ENCODE measurements at places on chromosomes 7 and 10.

DNA sequence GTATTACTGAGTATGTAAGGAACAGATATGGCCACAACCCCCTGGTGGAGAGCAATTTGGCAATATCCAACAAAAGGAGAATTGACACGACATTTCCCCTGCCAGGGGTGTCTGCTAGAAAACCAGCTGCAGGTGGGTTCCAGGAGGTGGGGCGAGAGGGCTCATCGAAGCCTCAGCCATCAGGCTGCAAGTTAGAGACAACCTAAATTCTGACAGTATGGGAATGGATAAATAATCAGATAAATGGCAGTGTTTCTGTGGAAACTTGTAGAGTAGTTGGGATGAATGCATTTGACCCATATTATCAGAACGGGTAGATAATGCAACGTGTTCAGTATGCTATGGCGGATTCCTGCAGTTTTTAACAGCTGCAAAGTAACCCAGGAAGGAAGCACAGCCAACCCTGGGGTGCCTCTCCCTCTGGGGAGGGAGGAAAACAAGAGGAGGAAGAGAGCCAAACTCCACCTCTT lies 3.5 kb downstream of the TMEM273 start:
- no peak for DNase-seq

DNA sequence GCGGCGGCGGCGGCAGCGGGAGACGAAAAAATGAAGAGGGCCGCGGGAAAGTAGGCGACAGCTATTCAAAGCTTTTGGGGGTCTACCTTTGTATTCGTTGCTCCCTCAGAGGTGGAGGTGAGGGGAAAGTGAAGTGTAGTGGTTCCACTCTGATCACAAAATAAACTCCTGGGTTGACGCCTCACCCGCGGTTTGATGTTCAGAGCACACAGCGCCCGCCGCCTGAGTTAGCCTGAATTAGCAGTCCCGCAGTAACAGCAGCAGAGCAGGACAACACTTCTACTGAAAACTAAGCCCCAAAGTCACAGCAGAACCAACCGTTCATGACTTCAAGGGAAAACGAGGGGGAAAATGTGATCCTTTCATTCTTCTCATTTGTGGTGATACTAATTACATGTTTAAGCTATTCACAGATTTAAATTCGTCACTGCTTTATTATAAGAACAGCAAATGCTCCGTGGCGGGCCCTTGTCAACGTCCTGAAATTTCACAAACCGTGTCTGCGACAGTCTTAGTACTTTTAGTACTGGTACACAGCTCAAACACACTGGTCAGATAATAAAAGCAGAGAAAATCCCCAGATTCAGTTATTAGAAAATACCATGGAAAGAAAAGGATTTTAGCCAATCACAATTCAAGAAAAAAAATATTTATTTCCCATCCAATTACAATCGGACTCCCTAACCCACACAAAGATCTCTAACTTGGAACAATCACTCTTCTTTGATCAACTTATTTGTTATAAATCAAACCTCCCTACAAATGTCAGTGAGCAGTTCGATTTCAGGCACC lies 563 bp upstream of the JMJD1C start:
- DNase-seq: peak; percentile 26

- no peak for DNase-seq
Observed at GRCh38 chr7:36408589-36408988, 18.9 kb downstream of the ANLN start.

DNA sequence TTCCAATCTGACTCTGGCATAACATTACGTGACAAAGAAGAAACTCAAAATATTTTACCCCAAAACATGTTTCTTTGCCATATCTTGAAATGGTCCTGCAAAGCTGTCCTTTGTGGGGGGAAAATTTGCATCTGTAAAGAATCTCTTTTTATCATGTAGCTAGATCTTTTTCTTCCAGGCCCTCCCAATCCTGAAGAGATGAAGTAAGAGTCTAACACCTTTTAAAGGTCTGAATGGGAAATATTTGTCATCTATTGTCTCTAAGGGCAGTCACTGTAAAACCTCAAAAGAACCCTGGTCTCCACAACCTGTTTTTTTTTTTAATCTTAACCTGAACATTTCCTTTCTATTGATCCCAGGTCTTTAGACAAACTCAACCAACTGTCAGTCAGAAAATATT lies 8.6 kb downstream of the OR2AE1 start:
- DNase-seq: no peak

DNA sequence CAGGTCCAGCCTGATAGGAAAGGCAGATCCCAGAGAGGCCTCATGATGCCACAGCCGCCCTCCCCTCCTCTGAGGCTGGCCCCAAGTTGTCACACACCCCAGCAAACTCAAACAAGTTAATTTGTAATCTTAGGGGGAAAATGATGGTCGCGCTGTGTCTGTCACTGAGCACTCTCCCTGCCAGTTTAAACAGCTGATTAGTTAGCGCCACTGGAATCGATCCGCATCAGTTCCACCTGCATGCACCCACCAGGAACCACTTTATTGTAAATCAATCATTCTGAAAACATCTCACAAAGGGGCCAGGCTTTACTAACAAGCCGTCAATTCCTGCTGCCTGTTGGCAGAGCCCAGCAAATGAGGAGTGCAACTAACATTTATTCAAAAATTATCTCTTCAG lies 870.9 kb downstream of the KCNMA1 start:
- no peak for DNase-seq

GRCh38 chr10:104613406-104613805 lies 27.7 kb upstream of the SORCS3 start:
- DNase-seq: no peak

DNA sequence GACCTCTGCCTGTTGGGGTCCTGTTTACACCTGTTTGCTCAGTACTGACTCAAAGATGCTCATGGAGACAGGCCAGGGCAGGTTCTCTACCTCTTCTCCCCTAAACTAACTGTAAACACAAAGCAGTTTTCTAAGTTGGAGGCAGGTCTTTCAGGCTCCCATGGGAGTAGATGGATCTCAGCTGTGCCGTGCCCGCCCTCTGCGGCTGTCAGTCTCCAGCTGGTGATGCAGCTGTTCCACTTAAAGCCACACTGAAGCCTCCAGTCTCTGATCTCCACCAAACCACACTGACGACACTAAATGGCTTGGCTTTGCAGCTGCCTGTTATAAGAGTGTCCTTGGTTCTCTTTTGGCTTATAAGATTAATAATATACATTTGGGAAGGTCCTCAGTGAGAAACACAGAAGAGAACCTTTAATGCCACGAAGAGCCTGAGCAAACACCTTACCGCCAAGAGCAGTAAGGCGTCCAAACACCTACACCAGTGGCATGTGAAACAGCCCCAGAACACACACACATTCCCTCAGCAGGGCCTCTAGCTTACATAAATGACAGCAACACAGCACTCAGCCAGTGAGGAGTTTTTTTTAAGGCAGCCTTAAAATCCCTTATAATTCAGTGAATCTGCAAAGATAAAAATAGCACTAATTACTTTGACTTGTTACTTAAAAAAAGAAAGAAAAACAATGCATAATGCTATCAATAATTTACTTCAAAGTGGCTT lies 60.4 kb upstream of the KCNIP2 start:
- peak; percentile 12 for DNase-seq

DNA sequence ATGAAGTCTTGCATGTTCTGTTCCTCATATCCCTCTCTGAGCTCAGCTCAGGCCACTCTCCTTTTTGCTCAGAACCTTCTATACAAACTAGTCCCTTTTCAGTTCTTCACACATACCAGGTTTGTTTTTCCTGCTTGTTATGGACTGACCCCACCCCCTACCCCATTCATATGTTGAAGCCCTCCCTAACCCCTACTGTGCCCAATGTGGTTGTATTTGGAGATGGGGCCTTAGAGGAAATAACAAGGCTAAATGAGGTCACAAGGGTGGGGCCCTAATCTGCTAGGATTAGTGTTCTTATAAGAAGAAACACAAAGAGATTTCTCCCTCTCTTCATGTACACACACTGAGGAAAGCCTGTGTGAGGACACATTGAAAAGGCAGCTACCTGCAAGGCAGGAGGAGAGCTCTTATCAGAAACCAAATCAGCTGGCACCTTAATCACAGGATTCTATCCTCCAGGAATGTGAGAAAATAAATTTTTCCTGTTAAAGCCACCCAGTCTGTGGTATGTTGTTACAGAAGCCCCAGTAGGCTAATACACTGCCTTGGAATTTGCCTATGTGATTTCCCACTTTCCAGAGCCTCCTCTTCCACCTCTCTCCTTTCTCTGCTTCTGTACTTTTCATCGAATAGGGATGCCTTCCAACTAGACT lies 67.3 kb upstream of the DNAJB12 start:
- DNase-seq: no peak

DNA sequence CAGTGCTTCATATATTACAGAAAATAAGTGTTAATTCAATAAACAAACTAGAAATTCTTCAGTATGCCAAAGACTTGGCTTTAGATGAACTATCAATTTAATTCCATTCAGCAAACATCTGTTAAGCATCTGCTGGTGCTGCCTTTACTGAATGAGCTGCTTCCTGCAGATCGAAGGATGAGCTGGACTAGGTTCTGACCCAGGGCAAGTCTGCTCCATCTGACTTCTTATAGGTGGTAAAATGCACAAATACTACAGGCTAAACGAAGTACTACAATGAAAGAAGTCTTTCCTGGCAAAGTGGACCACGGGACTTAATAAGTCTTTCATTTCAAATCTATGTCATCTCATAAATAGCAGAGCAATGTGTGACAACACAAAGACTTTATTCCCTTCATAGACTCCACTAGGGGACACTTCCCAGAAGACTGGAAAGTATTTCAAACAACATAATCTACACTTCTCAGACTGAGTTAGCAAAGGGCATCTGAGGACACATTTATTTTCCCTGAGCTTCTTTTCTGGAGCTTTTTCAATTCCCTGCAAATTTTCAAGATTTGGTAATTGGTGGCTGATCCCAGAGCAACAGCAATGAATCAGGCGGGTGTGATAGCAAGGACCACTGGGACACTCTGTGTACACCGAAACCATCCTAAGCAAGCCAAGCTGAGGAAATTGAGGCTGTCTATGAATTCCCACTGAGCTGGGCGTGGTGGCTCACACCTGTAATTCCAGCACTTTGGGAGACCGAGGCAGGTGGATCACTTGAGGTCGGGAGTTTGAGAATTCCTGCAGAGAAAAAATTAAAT lies 108.9 kb upstream of the FRMD4A start:
- DNase-seq: no peak

DNA sequence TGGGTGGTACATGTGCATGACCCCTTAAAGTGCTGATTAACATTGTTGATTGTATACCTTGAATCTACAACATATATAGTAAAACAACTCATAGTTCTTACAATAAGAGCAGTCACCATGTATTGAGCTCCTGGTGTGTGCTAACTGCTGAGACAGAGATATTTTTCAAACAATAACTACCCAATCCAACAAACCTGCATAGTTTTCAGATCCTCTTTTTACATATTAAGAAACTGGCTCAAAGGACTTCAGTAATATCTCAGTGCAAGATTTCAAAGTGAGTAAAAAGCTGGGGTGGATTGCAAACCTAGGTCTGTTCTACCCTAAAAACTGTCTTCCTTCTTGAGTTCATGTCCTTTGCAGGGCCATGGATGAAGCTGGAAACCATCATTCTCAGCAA lies 272.2 kb downstream of the SNX13 start:
- DNase-seq: no peak

- DNase-seq: peak; percentile 61
Observed at GRCh38 chr10:130301021-130301892, 165.1 kb downstream of the GLRX3 start.

Measured in stimulated activated naive CD8-positive, alpha-beta T cell treated with anti-CD3 and anti-CD28 coated beads, Interleukin-15, amount 100 ng/mL, for 72 hours (primary cell).